Cerebellum (tissue), 4 donors: ENCODE measurements at places on chromosomes 6 and 20. TPM values are rescaled to one million over a fixed set of nuclear protein-coding genes. Genes with fewer than 3 reads are reported as not detected.

GRCh38 chr20:1327827-1328679 lies 886 bp downstream of the SDCBP2 start:
- DNase-seq: no peak

The AURKA gene
- 8.3 TPM for total RNA-seq

DNA sequence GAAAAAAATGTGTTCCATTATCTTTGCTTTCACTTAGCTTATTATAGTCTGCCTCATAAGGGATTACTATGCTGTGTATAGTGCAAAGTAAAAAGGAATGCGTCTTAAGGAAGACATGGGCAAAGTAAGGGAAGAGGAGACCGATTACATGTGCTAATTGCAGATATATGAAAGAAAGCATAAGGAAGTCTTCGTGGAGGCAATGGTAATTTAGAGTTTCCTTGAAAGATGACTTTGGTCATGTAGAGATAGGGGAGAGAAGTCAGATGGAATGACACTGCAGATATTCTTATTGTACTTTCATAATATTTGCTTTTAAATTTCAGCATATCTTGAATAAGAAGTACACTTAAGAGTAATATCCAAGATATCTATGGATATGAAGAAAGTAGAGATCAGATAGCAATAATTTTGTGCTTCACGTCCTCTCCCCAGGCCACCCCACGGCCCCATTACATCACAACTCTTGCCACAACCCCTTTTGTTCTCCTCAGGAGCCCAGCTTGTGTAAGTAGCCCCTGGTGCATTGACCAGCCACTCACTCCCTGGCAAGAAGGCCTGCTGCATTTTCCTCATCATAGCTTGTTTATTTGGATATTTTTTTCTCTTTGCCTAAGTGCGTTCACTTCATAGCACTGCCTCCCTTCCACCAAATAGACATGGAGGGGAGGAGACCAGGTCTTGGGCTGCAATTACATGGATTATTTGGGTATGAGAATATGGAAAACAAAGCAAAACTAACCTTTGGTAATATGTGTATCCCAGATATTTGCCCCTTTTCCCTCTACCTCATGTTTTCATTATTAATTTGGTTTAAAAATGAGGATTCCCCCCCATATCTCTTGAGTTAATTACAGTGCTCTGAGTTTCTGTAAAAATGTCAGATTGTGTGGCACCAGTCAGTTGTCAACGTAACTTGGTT lies 30.7 kb upstream of the COL10A1 start:
- DNase-seq: no peak

The SLC16A10 gene
- total RNA-seq: 12.1 TPM

DNA sequence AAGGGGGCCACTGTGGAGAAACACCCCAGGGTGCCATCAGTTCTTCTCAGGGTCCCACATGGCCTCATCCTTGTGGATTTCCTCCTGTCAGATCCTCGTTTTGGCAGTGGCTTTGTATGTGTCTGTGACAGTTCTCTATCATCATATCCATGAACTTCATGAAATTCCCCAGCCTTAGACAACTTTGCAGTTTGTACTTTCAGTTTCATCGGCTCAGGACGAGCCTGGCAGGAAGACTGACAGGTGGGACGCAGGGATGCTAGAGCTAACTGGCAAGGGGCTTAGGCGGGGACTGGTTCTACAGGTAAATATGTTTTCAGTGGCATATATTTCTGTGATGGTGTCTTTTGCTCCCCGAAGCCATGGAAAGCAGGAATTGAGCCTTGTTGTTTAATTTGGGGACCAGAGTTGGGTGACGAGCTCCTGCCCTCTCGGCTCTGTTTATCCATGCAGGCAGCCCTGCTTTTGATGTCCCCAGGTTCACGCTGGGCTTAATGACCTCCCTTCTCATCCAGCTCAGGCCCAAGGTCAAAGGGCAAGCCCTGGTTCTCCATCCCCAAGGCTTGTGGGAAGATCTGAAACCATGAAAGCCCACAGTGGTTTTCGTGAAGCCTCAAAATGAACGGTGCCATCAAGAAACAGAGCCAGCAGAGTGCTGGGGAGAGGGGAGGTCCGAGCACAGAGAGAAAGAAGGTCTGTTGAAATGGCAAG lies 11.2 kb downstream of the SDCBP2 start:
- DNase-seq: no peak
